ENCODE measurements at places on chromosomes 3 and 15.

DNA sequence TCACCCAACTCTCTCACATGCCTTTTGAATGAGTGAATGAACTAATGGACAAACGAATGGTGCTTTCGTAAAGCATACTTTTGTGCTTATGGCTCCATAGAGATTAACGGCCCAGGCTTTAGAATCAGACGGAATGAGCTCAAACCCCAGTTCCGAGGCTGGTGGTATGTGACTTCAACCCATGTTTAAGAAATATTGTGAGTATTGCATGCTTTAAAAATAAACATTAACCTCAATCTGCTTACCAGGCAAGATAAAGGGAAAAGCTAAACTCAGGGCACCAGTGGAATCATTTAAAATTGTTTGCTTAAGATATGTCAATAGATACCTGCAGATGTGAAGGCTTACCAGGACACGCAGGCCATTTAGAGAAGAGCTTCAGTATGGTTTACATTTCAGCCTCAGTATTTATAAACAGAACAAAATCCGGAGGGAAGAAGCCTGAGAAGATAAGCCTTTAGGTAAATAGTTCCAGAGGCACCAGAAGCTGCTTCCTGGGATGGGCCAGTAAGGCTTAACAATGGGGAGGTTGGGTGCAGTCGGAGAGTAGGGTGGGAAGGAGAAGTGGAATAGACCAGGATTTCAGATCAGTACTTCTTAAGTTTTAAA is 186.4 kb downstream of the ADAMTS9 start:
- no peak for DNase-seq

DNA sequence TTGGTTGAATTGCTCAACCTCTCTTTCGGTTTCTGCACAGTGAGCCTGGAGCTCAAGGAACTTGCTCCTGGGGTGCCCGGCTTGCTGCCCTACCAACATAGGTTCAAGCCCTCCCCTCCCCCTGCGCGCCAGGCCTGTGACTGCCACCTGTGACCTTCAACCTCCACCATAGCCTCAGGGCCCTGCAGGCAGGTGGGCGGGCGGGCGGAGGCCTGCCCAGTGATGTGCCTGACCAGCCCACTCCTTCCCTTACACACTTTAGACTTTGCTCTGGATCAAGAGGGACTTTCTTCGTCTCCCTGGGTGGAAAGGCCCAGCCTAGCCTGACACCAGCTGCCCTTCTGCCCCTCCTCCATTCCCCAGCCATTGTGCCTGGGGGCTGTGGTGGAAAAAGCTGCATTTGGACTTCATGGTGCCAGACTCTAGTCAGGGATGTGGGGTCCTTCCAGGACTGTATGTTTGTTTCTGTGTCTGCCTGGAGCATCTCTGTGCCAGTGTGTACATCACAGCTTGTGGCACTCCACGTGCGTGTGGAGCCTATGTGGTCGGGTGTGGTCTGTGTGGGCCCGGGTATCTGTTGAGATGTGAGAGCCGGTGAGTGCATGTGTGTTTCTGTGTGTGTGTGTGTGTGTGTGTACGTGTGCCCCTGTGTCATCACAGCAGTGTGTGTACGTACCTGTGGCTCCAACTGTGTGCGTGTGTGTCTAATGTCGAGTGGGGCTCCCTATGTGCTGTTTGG is 9.5 kb downstream of the PRKCD start:
- DNase-seq: no peak

DNA sequence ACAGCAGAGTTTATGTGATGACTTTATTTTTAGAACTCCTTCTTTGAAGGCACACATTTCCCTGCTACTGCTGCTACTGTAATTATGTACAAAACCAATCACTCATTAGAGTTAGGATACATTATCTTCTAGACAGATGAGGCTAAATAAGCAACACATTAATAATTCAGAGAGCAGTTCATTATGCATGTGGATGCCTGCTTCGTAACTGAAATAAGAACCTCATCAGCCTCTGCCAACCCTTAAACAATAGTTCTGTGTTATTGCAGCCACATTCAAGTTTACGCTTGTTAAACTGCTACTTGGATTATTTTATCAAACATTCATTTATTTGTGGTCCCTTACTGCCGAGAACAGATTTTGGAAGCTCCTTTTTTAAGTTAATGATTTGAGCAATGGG is 52.5 kb upstream of the C15orf61 start:
- DNase-seq: no peak

DNA sequence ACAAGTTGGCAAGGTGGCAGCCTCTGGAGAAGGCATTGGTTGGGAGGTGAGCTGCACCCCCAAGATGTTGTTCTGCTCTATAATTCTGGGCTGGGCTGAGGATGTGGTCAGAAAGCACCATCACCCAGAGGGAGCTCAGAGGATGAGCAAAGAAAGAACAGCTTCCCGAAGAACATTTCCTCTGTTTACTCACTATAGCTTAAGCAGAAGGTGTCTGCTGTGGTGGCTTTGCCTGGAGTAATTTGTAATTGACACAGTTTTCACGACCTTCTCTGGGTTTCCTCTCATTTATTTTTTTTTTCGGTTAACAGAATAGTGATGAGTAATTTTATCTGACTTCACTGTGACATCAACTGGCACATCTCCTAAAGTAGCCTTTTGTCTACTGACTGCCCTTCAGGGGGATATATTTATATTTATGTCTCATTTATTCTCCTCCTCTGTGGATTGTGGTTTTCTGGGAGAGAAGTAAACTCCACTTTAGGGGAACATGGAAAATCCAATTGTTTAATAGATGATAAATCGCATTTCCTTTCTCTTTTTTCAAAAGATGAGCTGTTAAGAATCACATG is 49.5 kb upstream of the ABHD17C start:
- DNase-seq: no peak

- DNase-seq: no peak
Measured at GRCh38 chr15:90638201-90638691, 78.9 kb upstream of the BLM start.

DNA sequence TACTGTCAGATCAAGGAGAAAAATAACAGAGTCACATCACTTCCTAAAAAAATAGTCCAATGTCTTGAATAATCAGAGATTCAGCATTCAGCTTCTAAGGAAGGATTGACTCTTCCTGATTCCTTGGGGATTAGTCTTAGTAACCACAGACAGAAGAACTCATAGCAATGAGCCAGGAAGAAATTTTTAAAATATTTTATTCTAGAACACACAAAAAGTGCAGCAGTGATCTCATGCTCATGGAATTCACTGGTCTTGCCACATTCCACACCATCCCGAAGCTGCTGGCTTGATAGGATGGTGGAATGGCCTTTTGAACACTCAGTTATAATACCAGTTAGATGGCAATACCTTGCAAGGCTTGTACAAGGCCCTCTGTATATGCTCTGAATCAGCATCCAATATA is 43.0 kb upstream of the ABI3BP start:
- DNase-seq: no peak

GRCh38 chr15:88449581-88449980 is 17.6 kb downstream of the MRPL46 start:
- no peak for DNase-seq

DNA sequence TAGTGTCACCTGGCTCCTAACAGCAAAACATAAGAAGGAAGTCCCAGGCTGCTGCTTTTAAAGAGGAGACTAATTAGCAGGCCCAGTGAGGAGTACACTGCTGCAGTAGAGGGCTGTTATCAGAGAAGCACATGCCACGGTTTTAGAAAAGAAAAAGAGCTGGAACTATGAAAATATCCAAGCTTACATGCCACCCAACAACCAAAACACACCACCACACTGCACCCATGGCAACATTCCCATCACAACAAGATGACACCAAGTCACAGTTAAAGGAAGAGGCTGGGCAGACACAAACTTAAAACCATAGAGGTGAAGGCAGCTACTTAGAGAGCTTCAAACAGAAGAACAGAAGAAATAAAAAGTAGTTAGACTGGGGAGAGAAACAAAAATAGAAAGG is 37.0 kb downstream of the NPTN start:
- DNase-seq: no peak

Data from activated CD8-positive, alpha-beta memory T cell treated with anti-CD3 and anti-CD28 coated beads for 48 hours (primary cell).